ENCODE measurements at places on chromosomes 3 and 15.

DNA sequence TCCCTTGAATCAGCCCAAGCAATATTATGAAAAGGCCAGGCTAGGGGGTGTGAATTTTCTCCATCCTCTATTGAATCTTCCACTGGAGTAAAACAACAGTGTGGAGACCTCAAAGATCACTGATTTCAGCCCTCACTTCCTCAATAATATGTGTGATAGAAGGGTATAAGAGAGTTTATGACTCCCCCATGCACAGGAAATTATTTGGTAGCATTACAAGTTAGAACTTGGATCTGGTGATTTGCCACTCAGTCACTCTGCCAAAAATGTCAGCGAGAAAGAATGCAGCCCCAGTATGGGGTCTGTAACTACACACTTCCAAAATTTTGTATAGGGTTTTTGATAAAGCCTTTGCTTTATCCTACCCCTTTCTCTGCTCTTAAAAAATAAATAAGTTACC lies 81.0 kb upstream of the KCNMB2 start:
- DNase-seq = no peak

DNA sequence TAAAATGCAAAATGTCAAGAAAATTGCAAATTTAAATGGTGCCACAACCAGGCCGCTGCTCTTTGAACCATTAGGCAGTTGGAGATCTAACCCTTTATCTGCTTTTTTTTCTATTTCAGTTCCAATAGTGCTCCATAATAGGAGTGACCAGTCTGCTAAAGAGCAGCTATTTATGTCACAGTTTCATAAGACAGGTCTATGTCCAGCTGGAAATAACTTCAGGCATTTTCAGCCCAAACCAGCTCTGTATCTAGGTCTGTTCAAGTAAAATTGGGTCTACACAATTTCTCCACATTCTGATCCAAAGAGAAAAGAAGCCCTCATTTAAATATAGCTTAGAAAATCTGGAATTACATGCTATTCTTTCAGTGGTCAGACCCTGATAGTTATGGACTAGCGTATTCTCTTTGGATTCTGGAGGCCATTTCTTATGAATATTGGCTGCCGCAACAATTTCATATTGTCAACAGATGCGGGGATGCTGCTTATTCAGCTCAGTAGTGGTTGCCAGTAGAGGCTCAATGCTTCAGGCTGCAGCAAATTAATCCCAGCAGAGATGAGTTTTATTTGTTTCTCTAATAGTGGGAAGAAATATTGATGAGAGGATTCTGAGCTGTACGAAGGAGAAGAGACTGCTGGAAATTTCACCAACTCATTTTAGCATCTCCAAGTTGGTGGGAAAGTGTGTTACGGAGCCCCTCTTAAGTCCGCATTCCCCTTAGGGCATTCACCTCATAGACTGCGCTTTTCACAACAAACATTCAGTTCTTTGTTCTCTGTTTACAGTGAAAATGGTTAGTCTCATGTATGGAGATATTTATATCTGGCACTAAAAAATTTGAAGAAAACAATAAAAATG lies 887.0 kb downstream of the ROBO1 start:
- no peak for DNase-seq

- DNase-seq = no peak
These were observed 5.3 kb downstream of the CHST2 start for GRCh38 chr3:143124601-143125520.

- DNase-seq = no peak
These were observed 79.8 kb downstream of the RFTN1 start for GRCh38 chr3:16433701-16434151.

DNA sequence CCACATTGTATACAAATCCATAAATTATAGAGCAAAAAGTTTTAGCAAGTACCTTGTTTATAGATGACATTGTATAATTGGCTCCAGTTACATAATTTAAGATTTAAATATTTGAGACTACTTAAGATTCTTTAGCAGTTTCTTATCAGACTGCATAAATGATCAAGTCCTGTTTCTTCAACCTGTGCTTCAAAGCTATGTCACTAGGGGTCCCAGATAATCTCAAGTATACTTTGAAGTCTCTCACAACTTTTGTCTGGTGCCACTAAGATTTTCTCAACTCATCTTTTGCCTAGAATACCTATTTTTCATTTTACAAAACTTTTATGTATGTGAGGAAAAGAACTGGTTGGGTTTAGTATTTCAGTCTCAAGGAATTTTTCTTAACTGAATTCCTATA lies 205.5 kb downstream of the STAG1 start:
- DNase-seq = no peak

DNA sequence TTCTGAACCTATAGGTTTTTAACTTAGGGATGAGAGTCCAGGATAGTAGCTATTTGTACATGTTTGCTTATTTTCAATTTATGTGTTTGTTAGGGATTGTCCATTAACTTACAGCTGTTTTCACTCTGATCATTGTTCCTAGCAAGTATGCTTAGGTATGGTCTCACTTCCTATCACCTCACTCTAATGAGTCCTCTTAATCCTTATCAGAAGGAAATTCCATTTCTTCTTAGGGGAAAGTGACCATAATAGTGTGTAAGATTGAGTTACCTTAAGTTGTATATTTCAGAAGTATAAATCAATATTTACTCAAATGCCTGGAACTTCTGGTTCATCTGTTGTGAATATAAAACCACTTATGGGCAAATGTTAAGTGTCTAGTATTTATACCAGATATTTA lies 53.0 kb downstream of the PIAS1 start:
- no peak for DNase-seq

GRCh38 chr3:71784914-71785531 lies at the start of gene PROK2:
Gene PROK2 (minus strand): TSS chr3:71785148. CDS start chr3:71785052, 96 bp downstream.
- no peak for DNase-seq

GRCh38 chr3:169534439-169534838 lies 129.1 kb downstream of the MECOM start:
- no peak for DNase-seq

DNA sequence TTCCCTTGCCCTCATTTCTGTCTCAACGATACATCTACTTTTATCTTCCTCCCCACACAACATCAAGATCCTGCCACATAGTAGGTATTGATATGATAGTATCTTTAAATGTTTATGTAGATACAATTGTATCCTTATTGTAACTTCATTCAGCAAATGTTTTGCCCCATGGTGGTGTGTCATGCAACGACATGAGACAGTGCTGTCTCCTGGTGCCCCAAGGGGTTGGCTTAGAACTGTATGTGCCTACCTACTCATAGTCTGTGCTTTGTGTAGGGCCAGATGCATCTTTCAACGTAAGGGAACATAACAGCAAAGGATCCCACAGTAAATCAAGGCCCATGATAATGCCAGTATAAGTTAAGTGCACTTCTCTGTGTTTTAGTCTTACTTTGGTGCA lies 2.8 kb upstream of the CD47 start:
- DNase-seq = no peak

GRCh38 chr3:128895843-128896697 lies 16.6 kb downstream of the ACAD9 start:
- no peak for DNase-seq

- DNase-seq = no peak
These were observed 76.0 kb upstream of the SNRK start for GRCh38 chr3:43210049-43211027.

All from H54 (cell line).